A375 (cell line): ENCODE measurements at places on chromosomes 2 and 18. TPM values are rescaled to one million over a fixed set of nuclear protein-coding genes. Genes with fewer than 3 reads are reported as not detected.

TXNDC2 gene
- 0.08 TPM in 1 of 2 replicates, not detected in the other for total RNA-seq

LRATD1 gene
- 0.08 and 0.13 TPM in 2 replicates for total RNA-seq

ATP8B1 gene
- not detected in 2 replicates for total RNA-seq

IGFBP2 gene
- 146 and 169 TPM in 2 replicates for total RNA-seq

STON1 gene
- 1.3 and 1.7 TPM in 2 replicates for total RNA-seq

MOGAT1 gene
- total RNA-seq = not detected in 2 replicates

CRACDL gene
- total RNA-seq = 0.37 TPM in 1 of 2 replicates, not detected in the other

SPRED2 gene
- total RNA-seq = 17.8 and 23.2 TPM in 2 replicates

NHEJ1 gene
- 9.2 and 12.6 TPM in 2 replicates for total RNA-seq

IAH1 gene
- total RNA-seq = 31.3 and 33.2 TPM in 2 replicates

NEUROD1 gene
- not detected in 2 replicates for total RNA-seq

AQP12B gene
- not detected in 2 replicates for total RNA-seq

SPATA3 gene
- not detected in 2 replicates for total RNA-seq

TPRKB gene
- 57.1 and 63.8 TPM in 2 replicates for total RNA-seq

LDLRAD4 gene
- under 0.01 and 1.6 TPM in 2 replicates for total RNA-seq

IL36RN gene
- total RNA-seq = not detected in 2 replicates

REG3A gene
- not detected in 2 replicates for total RNA-seq
